ENCODE measurements at places on chromosomes 7 and 10.

DNA sequence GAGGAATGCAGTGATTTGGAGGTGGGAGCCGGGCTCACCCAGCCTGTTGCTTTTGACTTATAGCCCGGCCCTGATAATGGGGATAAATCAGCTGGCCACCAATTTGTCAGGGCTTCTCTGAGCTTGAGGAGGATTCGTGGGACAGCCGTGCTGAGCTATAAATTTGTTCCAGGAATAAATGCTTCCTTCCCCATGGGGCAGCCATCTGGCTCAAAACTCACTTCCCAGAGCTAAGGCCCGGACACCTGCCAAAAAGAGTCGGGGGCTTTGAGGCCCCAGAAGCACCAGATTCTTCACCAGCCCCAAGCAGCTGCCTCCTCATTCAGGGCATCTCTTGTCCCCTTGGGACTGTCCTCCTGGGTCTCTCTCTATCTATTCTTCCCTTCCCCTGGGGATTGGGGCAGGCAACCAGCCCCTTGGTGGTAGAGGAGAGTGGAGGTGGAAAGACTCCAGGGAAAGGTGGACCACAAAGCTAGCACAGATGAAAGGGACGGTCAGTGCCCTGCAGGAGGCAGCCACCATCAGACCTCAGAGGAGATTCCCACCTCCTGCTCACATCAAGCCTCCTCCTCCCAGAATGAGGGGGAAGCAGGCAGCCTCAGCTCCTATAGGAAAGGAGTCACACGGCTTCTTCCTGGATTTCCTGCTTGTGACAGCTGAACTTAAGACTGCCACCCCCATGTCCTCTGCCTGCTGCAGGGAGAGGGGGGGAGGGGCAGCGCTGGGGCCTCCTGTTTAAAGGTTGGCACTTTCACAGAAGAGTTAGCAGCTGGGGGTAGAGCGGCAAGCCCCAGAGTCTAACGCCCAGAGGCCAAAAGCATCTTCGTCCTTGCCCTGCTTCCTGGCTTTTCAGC is 44.2 kb upstream of the LRRC4 start:
- DNase-seq: no peak

DNA sequence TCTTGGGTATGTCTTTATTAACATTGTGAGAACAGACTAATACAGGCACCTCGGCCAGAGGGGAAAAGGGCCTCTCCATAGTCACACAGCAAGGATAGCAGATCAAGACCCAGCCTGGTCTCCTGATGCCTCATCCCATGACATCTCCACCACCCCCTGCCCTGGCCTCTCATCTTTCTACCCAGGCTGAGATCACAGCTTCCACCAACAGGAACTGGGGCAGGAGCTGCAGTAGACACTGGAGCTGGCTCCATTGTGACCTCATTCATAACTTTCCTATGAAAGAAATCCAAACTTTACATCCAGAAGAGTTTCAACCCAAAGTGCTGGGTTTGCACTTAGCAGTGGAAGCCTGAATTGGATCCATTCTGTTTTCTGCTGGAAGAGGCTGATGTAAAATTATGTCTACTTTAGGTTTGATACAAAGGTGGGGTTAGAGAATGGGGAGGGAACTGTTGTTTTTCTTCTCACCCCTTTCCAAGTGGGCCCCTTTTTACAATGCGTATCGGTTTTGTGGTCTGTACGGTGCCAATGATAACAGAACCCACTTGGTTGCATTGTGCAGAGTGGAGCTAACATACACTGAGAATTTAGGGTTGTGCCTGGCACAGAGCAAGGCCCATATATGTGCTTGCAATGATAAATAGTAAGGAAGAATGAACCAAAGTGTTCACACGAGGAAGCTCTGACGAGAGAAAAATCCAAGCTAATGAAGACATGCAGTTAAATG is 28.6 kb upstream of the INSIG1 start:
- DNase-seq: no peak

GRCh38 chr7:36165059-36165458 is 12.0 kb downstream of the EEPD1 start:
- DNase-seq: no peak

GRCh38 chr7:156194813-156195212 is 382.6 kb upstream of the SHH start:
- no peak for DNase-seq

DNA sequence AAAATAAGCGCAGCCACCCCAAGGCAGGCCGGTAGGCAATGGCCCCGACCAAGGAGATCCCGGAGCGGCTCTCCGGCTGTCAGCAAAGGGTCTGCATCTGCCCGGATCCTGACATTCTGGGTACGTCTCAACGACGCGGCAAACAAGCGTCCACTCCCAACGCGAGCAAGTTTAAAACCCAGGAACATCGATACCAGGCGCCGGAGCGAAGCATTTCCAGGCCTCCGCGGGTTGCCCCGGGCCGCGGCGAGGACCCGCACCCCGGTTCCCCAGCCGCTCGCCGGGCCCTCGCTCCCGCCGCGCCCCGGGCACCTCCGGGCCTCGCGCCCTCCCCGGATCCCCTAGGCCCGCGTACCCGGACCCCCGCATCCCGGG is 453 bp downstream of the URGCP start:
- peak; percentile 62 for DNase-seq

All from cardiac muscle cell (in vitro differentiated cells and primary cell).